ENCODE measurements at places on chromosomes 2 and 18.

DNA sequence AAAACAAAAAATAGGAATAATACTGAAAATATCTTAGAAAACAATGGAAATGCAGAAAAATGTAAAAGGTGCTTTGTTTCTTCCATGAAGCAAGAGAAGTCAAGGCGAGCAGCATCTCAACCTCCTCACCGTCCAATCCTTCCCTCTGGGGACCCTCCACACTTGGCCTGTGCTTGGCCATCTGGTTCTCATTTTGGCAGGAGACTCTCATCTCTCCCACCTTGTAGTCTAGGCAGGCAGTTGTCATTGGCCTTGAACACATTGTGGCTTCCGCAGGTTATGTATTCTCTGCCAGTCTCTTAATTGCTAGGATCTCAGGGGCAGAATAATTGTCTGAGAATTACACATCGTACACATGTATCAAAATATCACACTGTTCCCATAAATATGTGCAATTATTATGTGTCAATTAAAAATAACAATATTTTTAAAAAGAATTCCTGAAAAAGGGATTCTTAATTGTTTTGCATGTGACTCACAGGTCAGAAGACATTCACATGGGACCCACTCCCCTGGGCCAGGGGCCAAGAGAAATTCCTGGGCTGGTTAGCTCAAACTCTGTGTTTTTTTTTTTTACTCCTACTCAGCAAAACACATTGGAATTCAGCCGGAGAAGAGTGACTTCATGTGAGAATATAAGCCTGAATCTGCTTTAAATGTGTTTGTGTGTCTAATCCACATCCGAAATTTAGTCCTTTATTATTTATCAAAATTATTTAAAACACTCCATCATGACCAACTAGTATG, 14.0 kb upstream of the ANKRD62 start:
- no peak for DNase-seq

GRCh38 chr2:63665846-63666475, 77.2 kb downstream of the MDH1 start:
- DNase-seq: no peak

DNA sequence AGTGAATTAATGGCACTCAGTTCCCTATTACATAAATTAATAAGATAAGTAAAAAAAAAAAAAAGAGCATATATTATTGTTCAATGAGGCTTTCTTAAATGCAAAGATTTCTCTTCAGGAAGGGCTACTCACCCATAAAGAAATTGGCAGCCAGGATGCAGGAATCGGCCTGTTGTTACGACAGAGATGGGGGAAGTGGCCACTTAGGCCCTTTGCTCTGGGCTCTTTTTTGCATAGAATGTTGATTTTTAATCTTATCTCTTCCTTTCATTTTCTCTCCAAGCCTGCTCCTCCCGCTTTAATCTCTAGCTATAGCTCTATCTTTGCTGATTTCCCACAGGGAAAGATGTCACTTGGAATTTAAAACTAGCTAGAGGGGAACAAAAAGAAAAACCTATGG, 391.8 kb upstream of the CRIM1 start:
- no peak for DNase-seq

DNA sequence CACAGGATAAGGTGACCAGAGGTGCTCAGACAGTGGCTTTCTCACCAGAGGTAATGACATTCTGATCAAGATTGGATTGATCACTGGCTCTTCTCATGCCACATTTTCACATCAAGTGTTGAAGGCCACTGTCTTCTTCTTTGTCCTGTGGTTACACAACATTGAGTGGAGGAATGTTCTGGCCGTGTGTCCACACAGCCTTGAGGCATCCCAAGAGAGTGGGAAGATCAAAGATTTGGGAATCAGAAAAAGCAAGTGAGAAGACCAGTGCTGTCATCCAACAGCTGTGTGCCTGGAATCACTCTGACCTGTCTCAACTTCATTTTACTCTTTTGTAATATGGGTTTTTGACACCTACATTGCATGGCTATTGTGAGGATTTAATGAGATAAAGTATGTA, 67.4 kb downstream of the IL1R2 start:
- DNase-seq: no peak

DNA sequence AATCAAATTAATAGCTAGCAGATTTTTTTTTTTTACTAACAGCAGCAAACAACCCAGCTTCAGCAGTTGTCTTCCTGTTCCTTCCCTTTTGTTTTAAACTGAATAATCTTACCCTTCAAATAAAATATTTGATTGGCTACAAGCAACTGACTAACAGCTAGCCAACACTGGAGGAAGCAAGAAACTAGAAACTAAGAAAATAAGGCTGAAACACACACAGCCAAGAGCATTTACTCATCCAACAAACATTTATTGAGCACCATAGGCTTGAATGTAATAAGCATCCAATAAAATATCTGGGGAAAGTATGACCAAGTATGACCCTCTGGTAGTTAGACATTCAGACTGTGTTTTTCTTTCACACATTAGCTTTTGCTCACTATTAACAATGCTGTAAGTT, 189.2 kb downstream of the CD226 start:
- no peak for DNase-seq

Data from BE2C (cell line).